Stomach (tissue), 19 donors: ENCODE measurements at places on chromosomes 7 and 10. TPM values are rescaled to one million over a fixed set of nuclear protein-coding genes. Genes with fewer than 3 reads are reported as not detected.
A peak's percentile ranks its signal among the peaks of the same experiment; 100 is the strongest.

GRCh38 chr10:61047788-61048560, 104.0 kb upstream of the RHOBTB1 start:
- no peaks in the 10 kb centered on the region for H3K4me1 ChIP-seq
- no peak overlapping the region for H3K27ac ChIP-seq
- no peak for DNase-seq
- no peaks in the 10 kb centered on the region for H3K36me3 ChIP-seq
- no peak overlapping the region for H3K4me3 ChIP-seq
- H3K27me3 ChIP-seq, result no peaks in the 10 kb centered on the region

DNA sequence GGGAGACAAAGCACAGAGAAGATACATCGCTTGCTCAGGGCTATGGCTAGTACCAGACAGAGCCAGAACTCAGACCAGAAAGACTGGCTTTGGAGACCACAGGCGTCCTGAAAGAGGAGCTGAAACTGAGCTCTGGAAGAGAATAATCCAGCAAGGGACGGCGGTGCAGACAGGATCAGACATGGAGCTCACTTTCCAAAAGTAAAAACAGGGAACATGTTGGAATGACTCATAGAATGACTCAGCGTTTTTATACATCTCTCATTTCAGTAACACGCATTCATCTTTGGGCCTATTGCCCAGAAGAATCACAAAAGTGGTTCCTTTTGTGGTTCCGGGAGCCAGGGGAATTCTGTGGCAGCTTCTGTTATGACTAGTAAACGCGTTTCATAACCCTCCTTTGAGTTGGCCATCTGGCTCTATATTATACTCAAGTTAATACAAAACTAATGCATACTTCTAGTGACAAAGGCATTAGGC, 37.2 kb downstream of the PLEKHS1 start:
- no peak overlapping the region for H3K4me3 ChIP-seq
- DNase-seq, result peak; percentile 51
- peaks cover 7% of the 10 kb centered on the region for H3K4me1 ChIP-seq

DNA sequence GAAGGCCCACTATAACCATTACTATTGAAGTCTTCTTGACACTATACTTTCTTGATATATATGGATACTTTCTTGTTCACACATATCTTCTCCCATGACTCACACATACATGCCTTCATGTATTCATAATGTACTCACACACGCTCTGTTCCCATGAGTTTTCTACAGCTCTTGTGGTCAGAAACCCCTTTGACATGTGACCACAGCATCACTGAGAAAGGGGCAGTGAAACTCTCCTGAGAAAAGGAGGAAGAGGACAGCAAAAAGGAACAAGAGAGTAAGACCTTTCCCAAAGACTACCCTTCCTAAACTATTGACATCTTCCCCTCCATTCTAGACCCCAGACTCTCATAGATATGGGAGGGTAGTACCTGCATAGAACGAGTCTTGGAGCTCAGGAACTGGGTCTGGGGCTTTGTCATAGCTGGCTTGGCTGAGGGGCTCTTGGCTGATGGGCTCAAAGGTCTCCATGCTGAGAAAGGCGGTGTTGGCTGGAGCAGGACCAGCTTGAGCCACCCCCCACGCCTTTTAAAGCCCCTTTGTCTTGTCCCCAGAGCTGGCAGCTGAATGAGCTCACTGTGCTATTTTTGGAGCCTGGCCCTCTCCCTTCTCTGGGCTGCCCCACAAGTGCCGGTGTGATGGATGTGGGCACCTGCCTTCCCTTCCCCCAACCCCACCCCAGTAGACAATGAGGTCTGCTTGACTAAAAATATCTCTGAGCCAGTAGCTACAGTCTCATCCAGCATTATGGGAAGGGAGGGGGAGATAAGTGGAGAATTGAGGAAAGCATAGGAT, 5.1 kb downstream of the SYNPO2L start:
- H3K4me1 ChIP-seq, result peaks cover 7% of the 10 kb centered on the region
- no peak for DNase-seq
- no peak overlapping the region for H3K27ac ChIP-seq
- H3K4me3 ChIP-seq, result no peak overlapping the region
- no peaks in the 10 kb centered on the region for H3K36me3 ChIP-seq

- peaks cover 18% of the 10 kb centered on the region for H3K4me1 ChIP-seq
- peaks cover 63% of the 10 kb centered on the region for H3K36me3 ChIP-seq
- no peak overlapping the region for H3K4me3 ChIP-seq
- no peak overlapping the region for H3K27ac ChIP-seq
- H3K27me3 ChIP-seq, result no peaks in the 10 kb centered on the region
Observed at GRCh38 chr10:100551196-100551595, 15.5 kb downstream of the HIF1AN start.

GRCh38 chr7:40135317-40135610, 459 bp downstream of the SUGCT start:
- H3K27ac ChIP-seq, result peak overlapping the region; percentile 93
- DNase-seq, result no peak
- H3K4me3 ChIP-seq, result peak overlapping the region; percentile 89

GRCh38 chr10:21092683-21093524, 195.8 kb upstream of the NEBL start:
- H3K27ac ChIP-seq, result no peak overlapping the region
- no peak for DNase-seq
- no peaks in the 10 kb centered on the region for H3K4me1 ChIP-seq
- H3K27me3 ChIP-seq, result no peaks in the 10 kb centered on the region

DNA sequence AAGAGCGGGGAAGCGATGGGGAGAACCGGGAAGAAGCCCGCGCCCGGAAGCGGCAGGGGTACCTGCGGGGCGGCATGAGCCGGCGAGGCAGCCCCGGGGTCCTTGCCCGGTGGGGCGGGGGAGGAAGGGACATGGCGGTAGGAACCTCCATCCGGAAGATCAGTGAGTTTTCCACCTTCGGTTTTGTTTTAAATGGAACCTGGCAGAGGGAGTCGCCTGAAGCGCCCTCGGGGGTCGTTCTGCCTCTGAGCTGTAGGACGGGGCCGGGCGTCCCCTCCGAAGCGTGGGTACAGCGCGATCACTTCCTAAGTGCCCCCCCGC, 471 bp downstream of the PFKP start:
- peaks cover 20% of the 10 kb centered on the region for H3K27me3 ChIP-seq
- no peaks in the 10 kb centered on the region for H3K36me3 ChIP-seq
- H3K4me1 ChIP-seq, result peaks cover 29% of the 10 kb centered on the region
- H3K4me3 ChIP-seq, result peak overlapping the region; percentile 95

DNA sequence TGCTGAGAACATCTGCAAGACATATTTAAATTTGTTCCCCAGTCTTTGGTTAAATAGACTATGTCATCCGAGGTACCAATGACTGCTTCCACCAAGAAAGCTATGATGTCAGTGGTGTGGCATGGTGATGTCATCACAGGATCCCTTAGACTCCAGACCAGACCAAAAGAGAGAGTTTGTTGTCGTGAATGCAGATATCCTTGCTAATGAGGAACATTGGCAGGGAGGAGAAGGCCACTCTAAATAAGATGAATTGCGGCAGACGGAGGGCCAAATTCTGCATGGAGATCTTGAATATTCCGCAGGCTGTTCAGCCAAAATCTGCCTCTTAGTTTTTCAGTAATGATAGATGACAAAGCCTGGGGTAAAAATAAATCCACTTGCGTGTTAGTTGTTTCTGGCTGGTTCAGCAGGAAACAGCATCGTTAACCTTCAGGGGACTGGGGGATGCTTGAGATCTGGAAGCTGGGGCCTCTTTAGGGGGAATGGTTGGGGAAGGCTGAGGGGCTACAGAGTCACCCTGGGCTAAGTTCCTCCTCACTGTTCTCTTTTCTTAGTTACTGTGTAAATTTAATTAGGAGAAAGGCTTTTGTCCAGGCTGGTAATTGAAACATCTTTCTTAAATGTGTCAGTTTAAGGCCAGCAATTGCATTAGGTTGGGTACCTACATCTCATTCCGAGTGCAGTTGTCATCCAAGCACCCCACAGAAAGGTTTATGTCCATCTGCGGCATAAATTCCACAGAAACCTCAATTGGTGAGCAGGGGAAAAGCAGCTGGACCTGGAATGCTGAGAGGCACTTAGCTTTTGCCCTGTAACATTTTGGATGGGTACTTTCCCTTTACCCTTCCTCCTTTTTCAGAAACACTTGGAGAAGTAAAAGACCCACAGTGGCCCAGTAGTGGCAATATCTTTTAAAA, 11.6 kb upstream of the CAMK1D start:
- no peak for DNase-seq
- peaks cover 15% of the 10 kb centered on the region for H3K4me1 ChIP-seq
- no peaks in the 10 kb centered on the region for H3K36me3 ChIP-seq
- H3K27me3 ChIP-seq, result no peaks in the 10 kb centered on the region

DNA sequence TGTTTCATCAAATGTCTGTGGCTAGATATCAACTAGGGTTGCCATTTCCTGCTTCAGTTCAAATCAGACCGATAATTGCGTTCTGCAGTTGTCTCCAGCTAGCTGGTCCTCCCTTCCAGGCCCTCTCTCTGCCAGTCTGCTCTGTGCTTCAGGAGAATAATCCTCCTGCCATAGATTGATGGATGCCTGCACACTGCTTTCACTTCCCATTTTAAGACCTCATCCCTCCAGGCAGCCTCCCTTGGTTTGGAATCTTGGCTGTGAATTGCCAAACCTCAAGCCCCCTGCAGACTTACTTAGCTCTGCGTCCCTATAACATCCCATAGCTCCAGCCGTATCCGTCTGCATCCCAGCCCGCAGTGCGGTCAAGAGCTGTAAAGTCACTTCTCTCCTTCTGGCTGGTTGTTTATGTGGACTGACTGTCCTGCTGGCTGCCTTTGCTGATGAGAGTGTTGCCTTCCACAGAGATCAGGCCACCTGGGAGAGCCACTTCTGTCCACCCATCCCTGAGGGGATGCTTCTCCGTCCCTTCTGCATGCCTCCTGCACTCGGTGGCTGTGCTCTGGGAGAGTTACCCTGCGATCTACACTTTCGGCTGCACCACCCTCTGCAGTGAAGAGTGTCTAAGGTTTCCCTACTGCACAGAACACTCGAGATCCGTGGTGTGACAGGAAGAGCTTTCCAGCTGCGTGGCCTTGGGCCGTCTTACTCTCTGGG, 22.4 kb upstream of the KLF6 start:
- no peaks in the 10 kb centered on the region for H3K36me3 ChIP-seq
- no peak for DNase-seq
- no peaks in the 10 kb centered on the region for H3K27me3 ChIP-seq
- H3K4me1 ChIP-seq, result peaks cover 97% of the 10 kb centered on the region

AKR1C8 gene
- not detected for polyA plus RNA-seq
